HFFc6 (cell line): ENCODE measurements at places on chromosomes 7 and 10. TPM values are rescaled to one million over a fixed set of nuclear protein-coding genes. Genes with fewer than 3 reads are reported as not detected.
A peak's percentile ranks its signal among the peaks of the same experiment; 100 is the strongest.

Gene SMO
- total RNA-seq = 0.18 to 0.64 TPM (median 0.57 TPM) in 3 replicates

GRCh38 chr7:24102988-24103387 is 181.0 kb upstream of the NPY start:
- H3K4me1 ChIP-seq = no peaks in the 10 kb centered on the region
- no peaks in the 10 kb centered on the region; the same call in 1 of the 2 replicates for H3K27me3 ChIP-seq
- no peaks in the 10 kb centered on the region for H3K36me3 ChIP-seq
- H3K4me3 ChIP-seq = no peak overlapping the region

- H3K27ac ChIP-seq = peak overlapping the region; percentile 89
- peak overlapping the region; percentile 85 for H3K4me3 ChIP-seq
- H3K4me1 ChIP-seq = peaks cover 55% of the 10 kb centered on the region
- H3K36me3 ChIP-seq = peaks cover 13% of the 10 kb centered on the region
- H3K27me3 ChIP-seq = no peaks in the 10 kb centered on the region; the same call in 1 of the 2 replicates
These were observed 254.6 kb downstream of the TNS3 start for GRCh38 chr7:47327346-47327697.

DNA sequence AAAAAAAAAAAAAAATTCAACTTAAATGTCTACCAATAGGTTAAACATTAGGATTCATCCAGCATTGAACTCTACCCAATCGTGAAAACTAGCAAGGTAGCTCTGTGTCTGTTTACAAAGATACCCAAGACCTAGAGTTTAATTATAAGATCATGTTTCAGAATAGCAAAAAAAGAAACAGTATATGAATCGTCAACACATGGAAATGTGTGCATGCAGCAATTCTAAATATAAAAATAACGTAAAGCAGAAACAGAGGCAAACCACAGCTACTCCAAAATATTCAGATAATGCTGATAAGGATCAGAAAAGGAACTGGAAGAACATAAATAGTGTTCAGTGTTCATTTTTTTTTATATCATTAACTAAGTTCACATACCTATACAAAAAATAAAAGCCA is 68.7 kb downstream of the AFAP1L2 start:
- H3K36me3 ChIP-seq = no peaks in the 10 kb centered on the region
- H3K4me1 ChIP-seq = no peaks in the 10 kb centered on the region
- no peak overlapping the region for H3K27ac ChIP-seq
- no peak for DNase-seq

- H3K27me3 ChIP-seq = peaks cover 20% of the 10 kb centered on the region
- no peak overlapping the region for H3K27ac ChIP-seq
- H3K4me3 ChIP-seq = no peak overlapping the region
- peaks cover 31% of the 10 kb centered on the region for H3K4me1 ChIP-seq
These were observed 40.2 kb upstream of the GPAM start for GRCh38 chr10:112223725-112224124.

- no peak overlapping the region for H3K4me3 ChIP-seq
- no peak overlapping the region for H3K27ac ChIP-seq
- no peaks in the 10 kb centered on the region for H3K36me3 ChIP-seq
- no peaks in the 10 kb centered on the region for H3K4me1 ChIP-seq
- no peaks in the 10 kb centered on the region for H3K27me3 ChIP-seq
These were observed 629.7 kb upstream of the FZD8 start for GRCh38 chr10:36271627-36272340.

DNA sequence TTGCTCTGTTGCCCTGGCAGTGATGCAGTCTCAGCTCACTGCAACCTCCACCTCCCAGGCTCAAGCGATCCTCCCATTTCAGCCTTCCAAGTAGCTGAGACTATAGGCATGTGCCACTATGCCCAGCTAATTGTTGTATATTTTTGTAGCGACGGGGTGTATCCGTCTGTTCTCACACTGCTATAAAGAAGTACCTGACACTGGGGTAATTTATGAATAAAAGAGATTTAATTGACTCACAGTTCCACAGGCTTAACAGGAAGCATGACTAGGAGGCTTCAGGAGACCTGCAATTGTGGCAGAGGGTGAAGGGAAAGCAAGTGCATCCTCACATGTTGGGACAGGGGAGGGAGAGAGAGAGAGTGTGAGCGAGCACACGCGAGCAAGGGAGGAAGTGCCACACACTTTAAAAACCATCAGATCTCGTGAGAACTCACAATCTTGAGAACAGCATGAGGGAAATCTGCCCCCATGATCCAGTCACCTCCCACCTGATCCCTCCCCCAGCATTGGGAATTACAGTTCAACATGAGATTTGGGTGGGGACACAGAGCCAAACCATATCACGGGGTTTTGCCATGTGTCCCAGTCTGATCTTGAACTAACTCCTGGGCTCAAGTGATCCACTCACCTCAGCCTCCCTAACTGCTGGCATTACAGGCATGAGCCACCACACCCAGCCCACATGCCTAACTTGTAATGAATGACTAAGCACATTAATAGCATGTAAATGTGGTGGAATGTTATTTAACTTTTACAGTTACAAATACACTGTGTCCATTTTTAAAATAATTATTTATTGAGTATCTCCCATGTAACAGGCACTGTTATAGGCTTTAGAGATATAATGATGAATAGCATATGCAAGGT is 65.5 kb downstream of the RALA start:
- H3K36me3 ChIP-seq = peaks cover 47% of the 10 kb centered on the region
- H3K4me1 ChIP-seq = peaks cover 88% of the 10 kb centered on the region
- H3K27ac ChIP-seq = peak overlapping the region; percentile 81
- H3K27me3 ChIP-seq = peaks cover 1% of the 10 kb centered on the region

DNA sequence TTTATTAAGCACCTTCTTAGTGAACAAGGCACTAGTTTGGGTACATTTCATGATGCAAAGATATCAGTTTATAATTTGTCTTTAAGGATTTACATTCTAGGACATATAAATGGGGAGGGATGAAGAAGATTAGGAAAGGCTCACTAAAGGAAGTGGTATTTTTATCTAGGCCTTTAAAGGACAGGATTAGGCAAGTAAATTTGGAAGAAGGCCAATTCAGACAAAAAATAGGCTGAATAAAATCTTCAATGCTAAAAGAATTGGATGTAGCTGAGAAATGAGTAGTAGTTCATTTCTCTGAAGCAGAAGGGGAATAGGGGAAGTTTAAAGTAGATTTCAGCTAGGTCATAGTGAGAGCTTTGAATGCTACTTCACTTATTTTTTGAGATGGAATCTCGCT is 4.8 kb upstream of the FAM24B start:
- no peak for DNase-seq
- peaks cover under 1% of the 10 kb centered on the region; the same call in 1 of the 2 replicates for H3K36me3 ChIP-seq
- H3K4me1 ChIP-seq = peaks cover 15% of the 10 kb centered on the region
- H3K27ac ChIP-seq = no peak overlapping the region
- H3K4me3 ChIP-seq = no peak overlapping the region

DNA sequence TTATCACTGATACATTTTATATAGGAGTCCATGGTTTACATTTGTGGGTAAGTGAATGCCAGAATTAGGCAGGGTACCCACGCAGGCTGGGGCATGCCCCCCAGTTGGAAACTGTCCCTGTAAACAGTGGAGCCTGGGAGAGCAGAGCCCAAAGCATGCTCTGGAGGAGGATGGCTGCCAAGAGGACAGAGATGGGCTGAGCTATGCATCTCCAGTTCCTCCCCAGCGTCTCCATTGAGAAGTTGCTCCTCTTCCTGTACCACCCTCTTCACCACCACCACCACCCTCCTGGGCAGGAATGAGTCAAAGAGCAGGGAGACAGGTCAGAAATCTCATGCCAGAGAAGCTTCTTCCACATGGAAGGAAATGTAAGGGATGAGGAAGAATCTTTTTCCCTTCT is 67.7 kb upstream of the KMT2E start:
- H3K27ac ChIP-seq = peak overlapping the region; percentile 100
- peaks cover 46% of the 10 kb centered on the region for H3K4me1 ChIP-seq
- H3K27me3 ChIP-seq = 0 out of 2 replicates have a peak, but pooled peaks cover 2% of the 10 kb centered on the region
- DNase-seq = no peak
- peaks cover 10% of the 10 kb centered on the region; the same call in 1 of the 2 replicates for H3K36me3 ChIP-seq
